ENCODE measurements at places on chromosomes 4 and X. TPM values are rescaled to one million over a fixed set of nuclear protein-coding genes. Genes with fewer than 3 reads are reported as not detected.

Gene NPY2R
- not detected for total RNA-seq

Gene CXorf65
- total RNA-seq: not detected

Gene TMEM144
- total RNA-seq: 3.1 TPM

Gene THOC2
- total RNA-seq: 35.2 TPM

All from A549 treated with Mapracorat at 1 μM for 4 hours (cell line).